Suprapubic skin (tissue), 4 donors: ENCODE measurements at places on chromosomes 1 and 21.

DNA sequence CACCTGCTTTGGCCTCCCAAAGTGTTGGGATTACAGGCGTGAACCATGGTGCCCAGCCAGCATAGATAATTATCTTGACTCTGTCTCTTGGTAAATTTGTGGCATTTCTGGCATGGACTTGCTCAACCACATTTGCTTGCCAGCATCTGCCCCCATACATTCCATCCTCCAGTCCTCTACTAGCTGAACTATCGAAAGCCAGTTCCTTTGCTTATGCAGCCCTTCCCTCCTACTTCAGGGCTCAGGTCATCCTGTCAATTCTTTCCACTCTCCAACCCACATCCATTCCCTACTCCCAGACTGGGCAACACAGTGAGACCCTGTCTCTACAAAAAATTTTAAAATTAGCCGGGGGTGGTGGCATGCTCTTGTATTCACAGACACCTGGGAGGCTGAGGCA, 13.0 kb upstream of the UQCRHL start:
- DNase-seq, result no peak

GRCh38 chr1:2091611-2092604, 41.7 kb downstream of the PRKCZ start:
- no peak for DNase-seq

GRCh38 chr1:170592591-170593111, 60.7 kb downstream of the GORAB start:
- no peak for DNase-seq

- DNase-seq, result no peak
Observed at GRCh38 chr1:39754026-39754570, 15.4 kb downstream of the PPIE start.

DNA sequence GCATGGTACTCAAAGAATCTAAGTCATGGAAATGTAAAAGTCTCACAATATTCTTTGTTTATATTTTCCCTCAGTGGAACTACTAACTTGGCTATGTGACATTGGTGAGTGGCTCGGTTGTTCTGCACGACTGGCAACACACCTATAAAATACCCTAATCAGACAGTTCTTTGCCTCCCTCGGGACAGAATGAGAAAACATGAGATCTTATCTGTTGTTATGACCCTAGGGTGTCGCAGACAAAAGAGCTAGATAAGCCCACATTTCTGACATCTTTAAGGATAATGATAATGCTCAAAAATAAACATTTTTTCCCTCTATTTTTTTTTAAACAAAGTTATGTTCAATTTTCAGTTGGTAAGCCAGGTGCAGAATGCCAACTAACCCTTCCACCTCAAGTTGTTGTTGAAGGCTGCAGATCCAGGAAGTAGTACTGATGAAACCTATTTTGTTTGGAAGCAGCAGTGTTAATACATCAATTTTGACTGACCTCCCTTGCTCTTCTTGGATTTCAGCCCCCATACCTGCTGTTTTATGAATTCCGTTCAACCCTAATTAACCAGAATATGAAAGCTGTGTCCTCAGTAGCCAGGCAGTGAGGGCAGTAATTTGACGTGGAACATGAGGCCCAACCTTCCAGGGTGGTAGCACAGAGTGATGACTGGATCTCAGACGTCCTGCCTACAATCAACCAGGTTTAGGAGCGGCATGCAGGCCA, 108.7 kb upstream of the DUSP10 start:
- no peak for DNase-seq

- DNase-seq, result no peak
Observed at GRCh38 chr1:37323486-37324377, 150.6 kb upstream of the ZC3H12A start.

GRCh38 chr1:18602533-18603211, 28.0 kb upstream of the PAX7 start:
- DNase-seq, result no peak

GRCh38 chr1:34049994-34050393, 115.0 kb downstream of the CSMD2 start:
- DNase-seq, result no peak

GRCh38 chr1:45979074-45979777, 153.2 kb downstream of the PIK3R3 start:
- DNase-seq, result no peak

DNA sequence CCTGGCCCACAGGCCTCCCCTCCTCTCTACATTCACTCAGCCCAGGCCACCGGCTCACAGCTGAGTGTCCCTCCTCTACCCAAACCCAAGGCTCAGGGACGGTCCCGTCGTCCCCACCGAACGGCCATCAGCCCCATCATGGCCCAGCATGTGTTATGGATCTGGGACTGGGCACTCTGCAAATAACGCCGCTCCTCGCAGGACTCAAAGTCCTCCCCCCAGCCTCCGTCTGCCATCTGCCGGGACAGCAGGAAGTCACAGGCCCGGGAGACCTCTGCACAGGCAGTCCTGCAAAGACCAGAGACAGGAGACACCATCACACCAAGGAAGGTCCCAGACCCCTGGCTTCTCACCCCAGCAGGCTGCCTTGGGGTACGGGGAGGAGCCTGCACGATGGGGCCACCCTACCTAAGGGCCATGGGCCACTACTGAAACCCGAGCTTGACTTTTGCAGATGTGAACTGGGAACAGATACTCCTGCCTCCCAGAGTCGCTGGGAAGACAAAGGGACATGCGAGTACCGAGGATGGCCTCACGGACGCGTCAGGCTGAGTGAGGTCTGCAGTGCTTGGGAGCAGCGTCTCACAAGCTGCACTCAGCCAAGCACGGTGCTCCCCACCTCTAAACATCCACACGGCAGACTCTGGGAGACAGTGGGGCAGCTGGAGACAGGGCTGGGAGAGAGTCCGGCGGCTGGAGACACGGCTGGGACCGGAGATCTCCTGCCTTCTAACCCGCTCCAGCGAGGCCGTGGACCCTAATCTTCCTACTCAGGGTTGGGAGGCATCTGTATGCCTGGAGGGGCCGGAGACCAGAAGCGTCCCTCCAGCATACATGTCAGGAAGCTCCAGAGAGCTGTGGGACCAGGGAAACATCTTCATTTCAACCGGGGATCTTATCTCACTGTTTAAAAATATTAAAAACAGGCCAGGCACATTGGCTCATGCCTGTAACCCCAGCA, 10.4 kb upstream of the SPATC1L start:
- peak; percentile 66 for DNase-seq

GRCh38 chr1:218895064-218895587, 278.6 kb upstream of the LYPLAL1 start:
- no peak for DNase-seq

- DNase-seq, result no peak
Observed at GRCh38 chr21:32190493-32191144, 88.2 kb downstream of the MIS18A start.

DNA sequence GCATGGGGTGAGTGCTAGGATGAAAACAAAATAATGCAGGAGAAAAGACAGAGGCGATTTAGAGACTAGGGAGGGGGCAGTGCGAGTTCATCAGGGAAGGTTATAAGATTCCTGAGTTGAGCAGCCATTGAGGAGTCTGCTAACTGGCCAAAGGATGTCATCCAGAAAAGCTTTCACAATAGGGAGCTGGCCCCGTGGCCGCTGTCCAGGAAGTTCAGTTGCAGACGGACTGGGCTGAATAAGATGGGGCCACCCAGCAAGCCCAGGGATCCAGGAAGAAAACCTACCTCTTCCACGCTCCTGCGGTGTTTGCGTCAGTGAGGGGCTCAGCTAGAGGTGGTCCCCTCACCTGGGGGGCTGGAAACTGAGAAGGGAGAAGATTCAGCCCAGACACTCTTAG, 4.0 kb upstream of the PKP1 start:
- no peak for DNase-seq

GRCh38 chr1:22628698-22629444, 7.6 kb upstream of the C1QA start:
- no peak for DNase-seq

DNA sequence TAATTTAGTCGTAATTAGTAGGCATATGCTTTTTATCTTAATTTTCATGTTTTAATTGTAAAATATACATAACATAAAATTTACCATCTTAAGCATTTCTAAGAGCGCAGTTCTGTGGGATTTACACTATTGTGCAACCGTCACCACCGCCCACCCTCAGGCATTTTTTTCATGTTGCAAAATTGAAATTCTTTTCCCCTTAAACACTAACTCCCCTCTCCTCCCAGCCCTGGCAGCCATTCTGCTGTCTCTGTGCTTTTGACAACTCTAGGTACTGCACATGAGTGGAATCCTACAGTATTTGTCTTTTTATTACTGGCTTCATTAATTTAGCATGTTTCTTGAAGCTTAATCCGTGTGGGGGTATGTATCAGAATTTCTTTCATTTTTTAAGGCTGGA, 7.8 kb downstream of the PIK3CD start:
- no peak for DNase-seq

GRCh38 chr1:241048622-241049021, 308.4 kb downstream of the RGS7 start:
- DNase-seq, result no peak

GRCh38 chr1:167146903-167147539, 53.1 kb downstream of the STYXL2 start:
- no peak for DNase-seq

DNA sequence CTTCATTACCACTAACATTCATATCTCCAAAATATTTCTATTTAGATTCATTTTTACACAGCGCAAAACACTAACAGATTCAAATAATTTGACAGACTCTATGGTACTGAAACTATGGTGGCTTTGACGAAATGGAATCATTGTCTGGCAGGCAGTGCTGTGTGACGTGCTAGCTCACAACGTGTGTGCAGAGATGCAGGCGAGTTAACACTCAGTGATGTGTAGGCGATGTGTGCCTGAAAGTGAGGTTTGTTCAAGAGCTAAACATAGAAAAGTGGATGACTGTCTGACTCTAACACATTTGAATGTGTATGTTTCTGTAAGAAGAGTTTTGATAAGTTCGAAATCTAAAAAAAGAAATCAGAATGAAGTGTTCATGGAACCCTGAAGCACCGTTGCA, 97.7 kb downstream of the RYR2 start:
- DNase-seq, result no peak

- DNase-seq, result no peak
Observed at GRCh38 chr1:212586206-212587015, 22.1 kb upstream of the ATF3 start.

DNA sequence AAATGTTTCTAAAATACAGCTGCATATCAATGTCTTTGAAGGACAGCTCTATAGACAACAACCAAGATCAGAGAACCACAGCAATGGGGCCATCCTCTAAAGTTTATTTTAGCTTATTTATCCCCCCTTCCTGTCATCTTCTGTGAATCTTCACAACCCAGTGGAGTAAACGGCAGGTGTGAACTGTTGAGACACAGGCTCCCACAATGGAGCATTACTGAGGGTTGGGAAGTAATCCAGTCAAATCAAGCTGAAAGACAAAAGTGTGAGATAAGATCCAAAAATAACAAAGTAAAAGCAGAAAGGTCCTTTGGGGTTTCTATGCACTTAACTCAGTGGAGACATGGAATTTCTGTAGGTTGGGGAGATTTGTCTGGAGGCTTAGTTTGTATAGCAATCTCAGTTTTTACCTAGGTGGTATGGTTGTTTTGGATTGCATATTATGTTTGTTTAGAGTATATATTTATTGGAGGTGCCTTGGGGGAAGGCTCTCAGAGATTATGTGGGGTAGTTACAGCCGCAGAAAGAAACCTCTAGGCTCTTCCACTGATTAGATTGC, 286.9 kb upstream of the ADGRL2 start:
- no peak for DNase-seq

DNA sequence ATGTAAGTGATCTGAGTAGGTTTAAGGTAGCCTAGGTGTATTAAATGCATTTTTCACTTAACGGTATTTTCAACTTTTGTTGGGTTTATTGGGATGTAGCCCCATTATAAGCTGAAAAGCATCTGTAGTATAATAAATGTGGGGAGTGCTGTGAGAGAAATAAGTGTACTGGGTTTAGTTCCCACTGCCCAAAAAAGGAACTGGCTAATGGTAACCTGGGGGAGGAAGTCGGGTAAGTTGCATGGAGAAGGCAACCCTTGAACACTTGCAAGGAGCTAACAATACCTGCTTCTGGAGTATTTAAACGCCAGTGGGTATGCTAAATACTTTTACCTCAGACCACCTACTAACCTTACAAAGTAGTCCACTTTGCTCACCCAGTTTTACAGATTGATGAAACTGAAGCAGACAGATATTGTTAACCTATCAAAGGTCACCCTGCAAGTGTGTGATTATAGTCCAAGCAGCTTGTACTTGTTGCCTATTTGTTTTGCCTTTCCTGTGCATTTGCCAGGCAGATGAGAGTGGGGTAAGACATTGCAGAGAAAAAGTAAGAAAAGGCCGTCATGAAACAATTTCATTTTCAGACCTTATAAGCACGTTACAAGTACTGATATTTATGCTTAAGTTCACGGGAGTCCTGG, 7.6 kb upstream of the SHISA4 start:
- DNase-seq, result no peak

- DNase-seq, result no peak
Observed at GRCh38 chr21:15141261-15141970, 76.6 kb upstream of the NRIP1 start.

DNA sequence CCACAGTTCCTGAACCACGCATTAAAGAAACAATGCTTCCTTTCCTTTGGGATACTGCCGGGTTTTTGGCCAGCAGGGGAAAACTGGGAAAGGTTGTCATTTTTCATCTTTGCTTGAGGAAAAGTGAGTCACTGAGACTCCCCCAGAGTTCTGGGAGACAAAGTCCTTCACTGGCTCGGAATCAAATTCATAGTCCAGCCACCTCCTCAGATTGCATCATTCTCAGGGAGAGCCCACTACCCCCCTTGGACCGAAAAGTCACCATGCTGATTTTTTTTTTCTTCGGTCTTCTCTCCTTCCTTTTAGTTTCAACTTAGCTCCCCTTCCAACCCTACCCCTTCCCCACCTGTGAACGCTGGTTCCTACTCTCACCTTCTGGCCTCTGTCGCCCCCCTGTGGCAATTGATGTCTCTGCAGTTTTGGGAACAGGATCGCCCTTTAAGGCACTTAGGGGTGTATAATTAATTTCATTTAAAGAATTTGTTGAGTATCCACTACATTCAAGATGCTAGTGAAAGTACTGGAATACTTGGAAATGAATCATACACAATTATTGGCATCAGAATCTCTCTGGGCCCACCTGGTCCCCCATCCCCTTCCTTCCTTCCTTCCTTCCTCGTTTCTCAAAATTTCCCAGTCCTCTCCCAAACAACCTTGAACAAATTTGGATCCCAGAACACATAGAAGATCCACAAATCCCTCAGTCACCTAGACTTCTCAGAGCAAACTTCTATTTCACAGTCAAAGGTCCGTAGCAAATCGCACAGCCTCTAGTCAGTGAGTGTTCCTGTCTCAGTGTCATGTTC, 6.9 kb downstream of the ACKR1 start:
- DNase-seq, result no peak

- DNase-seq, result no peak
Observed at GRCh38 chr1:11550664-11551283, 71.8 kb downstream of the DISP3 start.

GRCh38 chr1:90800012-90800717, 83.1 kb upstream of the BARHL2 start:
- DNase-seq, result no peak
